ENCODE measurements at places on chromosomes 3 and 15.

DNA sequence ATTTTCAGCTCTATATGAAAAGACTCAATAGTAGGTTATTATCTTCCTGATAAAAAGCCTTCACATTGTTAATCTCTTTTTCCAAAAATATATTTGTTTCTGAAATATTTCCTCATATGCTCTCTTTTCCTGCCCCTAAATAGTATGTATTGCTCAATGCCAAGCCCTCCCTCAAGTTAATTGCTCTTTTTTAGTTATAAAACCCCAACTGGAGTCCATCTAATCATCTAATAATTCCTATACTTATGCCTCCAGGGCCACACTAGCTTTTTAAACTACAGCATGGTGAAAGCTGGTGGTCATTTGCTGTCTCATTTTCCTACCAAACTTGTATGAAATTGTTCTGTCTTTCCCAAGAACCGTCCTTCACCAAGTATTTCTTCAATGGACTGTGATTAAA lies 26.7 kb downstream of the AQP9 start:
- H3K27ac ChIP-seq: no peak overlapping the region
- H3K27me3 ChIP-seq: no peaks in the 10 kb centered on the region
- no peaks in the 10 kb centered on the region for H3K4me1 ChIP-seq
- no peak for DNase-seq

- no peaks in the 10 kb centered on the region for H3K4me1 ChIP-seq
- no peak overlapping the region for H3K4me3 ChIP-seq
- no peaks in the 10 kb centered on the region for H3K27me3 ChIP-seq
- no peak for DNase-seq
- H3K27ac ChIP-seq: no peak overlapping the region
- peaks cover 5% of the 10 kb centered on the region for H3K36me3 ChIP-seq
Measured at GRCh38 chr15:58854593-58854992, 78.9 kb downstream of the SLTM start.

DNA sequence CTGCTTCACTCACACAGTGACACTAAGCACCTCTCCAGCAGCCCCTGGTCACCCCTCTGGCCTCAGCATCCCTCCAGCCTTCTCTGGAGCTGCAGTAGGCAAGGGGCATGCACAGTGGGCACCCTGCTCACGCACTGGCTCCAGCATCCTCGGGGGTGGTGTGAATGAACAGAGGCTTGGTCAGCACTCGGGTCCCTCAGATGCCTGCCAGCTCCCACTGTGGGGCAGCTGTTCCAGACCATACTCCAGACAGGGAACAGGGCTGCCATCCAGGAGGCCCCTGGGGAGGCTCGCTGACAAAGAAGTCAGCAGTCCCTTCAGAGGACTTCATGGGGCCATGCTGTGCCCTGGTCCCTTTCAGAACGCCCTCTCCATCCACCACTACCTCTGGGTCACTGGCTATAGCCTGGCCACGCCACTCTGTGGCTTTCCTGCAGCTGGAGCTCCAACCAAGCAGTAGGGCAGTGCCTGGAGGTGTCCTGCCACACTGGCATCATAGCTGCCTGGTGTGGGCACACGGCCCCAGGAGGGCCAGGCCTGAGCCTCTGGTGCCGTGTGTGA lies 26.3 kb downstream of the ALS2CL start:
- no peaks in the 10 kb centered on the region for H3K4me1 ChIP-seq
- H3K4me3 ChIP-seq: no peak overlapping the region
- no peaks in the 10 kb centered on the region for H3K27me3 ChIP-seq
- no peaks in the 10 kb centered on the region for H3K36me3 ChIP-seq
- no peak for DNase-seq

DNA sequence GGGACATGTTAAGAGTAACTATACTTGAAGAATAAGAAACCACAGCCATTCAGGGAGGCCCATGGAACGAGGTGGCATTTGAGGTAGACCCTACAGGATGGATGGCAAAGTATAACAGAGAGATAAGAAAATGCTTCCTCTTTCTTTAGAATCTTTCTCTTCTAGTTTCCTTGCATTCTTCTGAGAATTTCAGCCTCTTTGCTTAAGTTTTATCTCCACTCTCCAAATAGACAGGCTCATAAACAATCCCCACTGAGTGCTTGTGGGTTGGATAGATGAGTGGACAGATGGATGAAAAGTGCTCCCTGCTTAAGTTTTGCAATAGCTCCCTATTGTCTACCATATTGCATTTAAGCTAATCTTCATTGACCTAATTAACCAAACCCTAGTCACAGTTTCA lies 103.7 kb downstream of the MEX3B start:
- no peak overlapping the region for H3K27ac ChIP-seq
- no peaks in the 10 kb centered on the region for H3K27me3 ChIP-seq
- H3K4me1 ChIP-seq: no peaks in the 10 kb centered on the region

GRCh38 chr3:171678971-171679492 lies 131.3 kb downstream of the PLD1 start:
- H3K27me3 ChIP-seq: no peaks in the 10 kb centered on the region
- H3K36me3 ChIP-seq: no peaks in the 10 kb centered on the region
- no peak overlapping the region for H3K4me3 ChIP-seq

DNA sequence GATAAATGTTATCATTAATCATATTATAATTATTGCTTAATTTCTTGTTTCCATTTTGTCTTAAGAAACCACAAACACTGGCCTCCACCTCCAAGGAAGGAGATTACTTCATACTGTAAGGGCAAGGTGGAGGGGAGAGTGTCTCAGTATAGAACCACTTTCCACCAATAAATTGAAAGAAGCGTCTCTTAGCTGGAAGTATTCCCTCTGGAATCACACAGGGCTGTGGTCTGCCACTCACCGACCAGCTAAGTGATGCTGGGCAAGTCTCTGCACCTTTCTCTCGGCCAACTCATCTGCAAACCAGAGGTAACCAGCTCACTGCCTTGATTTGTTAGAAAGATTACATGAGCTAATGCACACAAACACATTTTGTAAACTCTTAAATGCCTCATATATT lies 63.1 kb downstream of the EIF4E3 start:
- no peaks in the 10 kb centered on the region for H3K27me3 ChIP-seq
- H3K4me3 ChIP-seq: no peak overlapping the region
- no peak overlapping the region for H3K27ac ChIP-seq
- no peaks in the 10 kb centered on the region for H3K36me3 ChIP-seq

GRCh38 chr3:187025656-187026316 lies 95.5 kb downstream of the ST6GAL1 start:
- no peak for DNase-seq
- peaks cover 49% of the 10 kb centered on the region for H3K4me1 ChIP-seq
- peak overlapping the region; percentile 47 for H3K4me3 ChIP-seq
- H3K27ac ChIP-seq: peak overlapping the region; percentile 79
- H3K27me3 ChIP-seq: no peaks in the 10 kb centered on the region

DNA sequence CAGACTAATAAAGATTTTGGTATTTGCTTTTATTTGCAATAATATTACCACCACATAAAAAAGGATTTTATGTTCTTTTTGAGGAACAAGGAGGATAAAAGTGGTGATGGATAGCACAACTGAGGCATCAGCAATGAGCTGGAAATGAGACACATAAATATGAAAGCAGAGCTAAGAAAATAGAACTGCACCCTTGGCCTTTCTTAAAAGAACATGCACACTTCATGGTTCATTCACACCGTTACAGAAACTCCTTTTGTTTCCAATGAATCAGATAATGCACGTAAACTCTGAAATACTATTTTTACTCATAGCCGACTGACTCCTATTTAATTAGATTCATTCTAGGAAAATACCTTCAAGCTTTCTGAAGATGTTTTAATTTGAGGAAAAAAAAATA lies 19.9 kb upstream of the DPH6 start:
- H3K4me3 ChIP-seq: no peak overlapping the region
- H3K27ac ChIP-seq: no peak overlapping the region
- no peaks in the 10 kb centered on the region for H3K36me3 ChIP-seq
- no peaks in the 10 kb centered on the region for H3K4me1 ChIP-seq
- no peaks in the 10 kb centered on the region for H3K27me3 ChIP-seq

DNA sequence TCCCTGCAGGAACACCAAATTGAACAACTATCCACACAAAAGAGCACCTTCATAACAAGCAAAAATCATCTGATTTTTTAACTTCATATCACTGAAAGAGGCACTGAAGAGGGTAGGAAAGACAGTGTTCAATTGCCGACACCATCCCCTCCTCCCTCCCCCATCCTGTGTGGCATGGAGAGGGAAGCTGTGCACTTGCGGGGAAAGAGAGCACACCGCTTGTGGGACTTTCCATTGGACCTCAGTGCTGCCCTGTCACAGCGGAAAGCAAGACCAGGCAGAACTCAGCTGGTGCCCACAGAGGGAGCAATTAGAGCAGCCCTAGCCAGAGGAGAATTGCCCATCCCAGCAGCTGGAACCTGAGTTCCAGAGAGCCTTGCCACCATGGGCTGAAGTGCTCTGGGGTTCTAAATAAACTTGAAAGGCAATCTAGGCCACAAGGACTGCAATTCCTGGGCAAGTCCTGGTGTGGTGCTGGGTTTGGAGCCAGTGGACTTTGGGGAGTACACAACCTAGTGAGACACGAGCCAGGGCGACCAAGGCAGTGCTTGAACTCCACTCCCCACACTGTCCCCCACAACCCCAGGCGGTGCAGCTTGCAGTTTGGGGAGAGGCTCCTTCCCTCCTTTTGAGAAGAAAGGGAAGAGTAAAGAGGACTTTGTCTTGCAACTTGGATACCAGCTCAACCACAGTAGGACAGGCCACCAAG lies 27.0 kb downstream of the PEAK1 start:
- no peaks in the 10 kb centered on the region for H3K4me1 ChIP-seq
- no peak for DNase-seq
- no peaks in the 10 kb centered on the region for H3K36me3 ChIP-seq
- no peak overlapping the region for H3K4me3 ChIP-seq
- no peak overlapping the region for H3K27ac ChIP-seq

GRCh38 chr15:54816401-54816800 lies 380.3 kb downstream of the RSL24D1 start:
- DNase-seq: no peak
- no peaks in the 10 kb centered on the region for H3K27me3 ChIP-seq
- no peak overlapping the region for H3K4me3 ChIP-seq

- no peak overlapping the region for H3K27ac ChIP-seq
- no peaks in the 10 kb centered on the region for H3K4me1 ChIP-seq
- no peak overlapping the region for H3K4me3 ChIP-seq
- no peaks in the 10 kb centered on the region for H3K27me3 ChIP-seq
- H3K36me3 ChIP-seq: no peaks in the 10 kb centered on the region
Measured at GRCh38 chr3:13494463-13495350, 14.6 kb downstream of the HDAC11 start.

DNA sequence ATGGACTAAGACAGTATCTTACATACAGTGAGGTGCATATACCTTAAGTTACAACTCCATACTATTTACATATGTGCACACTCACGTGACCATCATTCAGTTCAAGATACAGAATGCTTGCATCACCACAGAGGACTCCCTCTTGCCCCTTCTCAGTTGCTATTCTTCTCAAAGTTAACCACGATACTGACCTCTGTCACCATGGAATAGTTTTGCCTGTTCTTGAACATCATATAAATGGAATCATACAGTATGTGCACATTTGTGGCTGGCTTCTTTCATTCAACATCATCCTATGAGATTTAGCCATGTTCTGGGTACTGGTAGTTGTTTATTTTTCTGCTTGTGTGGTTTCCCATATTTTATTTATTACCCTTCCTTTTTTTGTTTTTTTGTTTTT lies 10.4 kb upstream of the ZSCAN2 start:
- no peak overlapping the region for H3K4me3 ChIP-seq
- no peak overlapping the region for H3K27ac ChIP-seq
- no peaks in the 10 kb centered on the region for H3K27me3 ChIP-seq
- no peaks in the 10 kb centered on the region for H3K4me1 ChIP-seq

- H3K36me3 ChIP-seq: no peaks in the 10 kb centered on the region
- no peak overlapping the region for H3K27ac ChIP-seq
- H3K27me3 ChIP-seq: peaks cover 22% of the 10 kb centered on the region
- peak; percentile 27 for DNase-seq
- H3K4me3 ChIP-seq: peak overlapping the region; percentile 50
Measured at GRCh38 chr15:76060118-76060989, 569 bp downstream of the TMEM266 start.

DNA sequence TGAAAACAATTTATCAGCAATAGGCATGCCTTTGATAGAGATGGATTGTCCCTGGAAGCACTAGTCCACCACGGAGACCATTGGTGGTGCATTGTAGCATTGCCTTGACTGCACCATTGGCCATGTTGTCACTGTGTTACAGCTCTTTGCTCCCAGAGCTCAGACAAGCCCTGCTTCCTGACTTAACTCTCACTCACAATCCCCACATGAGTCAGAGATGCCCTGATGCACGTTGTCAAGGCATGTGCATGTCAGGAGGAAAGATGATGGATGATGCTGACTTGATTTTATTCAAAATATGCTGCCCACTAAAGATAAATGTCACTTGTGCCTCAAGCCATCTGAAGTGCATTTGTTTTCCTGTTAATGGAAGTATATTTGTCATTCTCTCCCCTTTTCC lies 266.1 kb downstream of the ARRDC4 start:
- DNase-seq: no peak
- H3K36me3 ChIP-seq: no peaks in the 10 kb centered on the region
- H3K27me3 ChIP-seq: no peaks in the 10 kb centered on the region
- no peaks in the 10 kb centered on the region for H3K4me1 ChIP-seq
- H3K4me3 ChIP-seq: no peak overlapping the region
- H3K27ac ChIP-seq: no peak overlapping the region

GRCh38 chr15:59556380-59556779 lies 55.2 kb upstream of the GCNT3 start:
- H3K27me3 ChIP-seq: no peaks in the 10 kb centered on the region
- no peak for DNase-seq
- H3K36me3 ChIP-seq: no peaks in the 10 kb centered on the region

DNA sequence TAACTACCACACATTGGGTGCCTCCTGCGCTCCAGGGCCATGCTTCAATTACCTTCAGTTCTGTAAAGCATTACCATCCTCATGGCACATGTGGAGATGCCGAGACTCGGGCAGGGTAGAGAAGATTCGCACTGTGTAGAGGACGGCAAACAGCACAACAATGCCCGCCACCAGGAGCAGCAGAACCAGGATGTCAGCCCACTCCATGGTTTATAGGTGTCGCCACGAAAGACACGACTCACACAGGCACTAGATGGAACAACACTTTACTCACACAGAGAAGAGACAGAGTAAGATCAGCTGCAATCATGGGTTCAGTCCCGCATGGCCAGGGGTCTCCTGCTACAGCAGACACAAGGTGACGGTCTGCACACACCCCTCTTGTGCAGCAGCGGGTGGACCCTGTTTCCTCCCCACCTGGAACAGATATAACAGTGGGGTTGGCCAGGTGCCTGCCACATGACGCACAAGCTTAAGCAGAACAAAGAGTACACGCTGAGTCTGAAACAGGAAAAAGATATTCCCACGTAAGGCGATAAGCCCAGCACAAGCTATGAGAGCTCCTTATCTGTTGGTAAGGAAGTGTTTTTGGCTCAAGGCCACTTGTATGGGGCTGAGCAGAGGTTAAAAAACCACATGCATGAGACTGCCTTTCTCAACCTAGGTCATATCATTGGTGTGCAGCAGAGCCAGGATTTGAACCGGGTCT lies 2.5 kb upstream of the TBC1D21 start:
- no peaks in the 10 kb centered on the region for H3K36me3 ChIP-seq
- no peak overlapping the region for H3K4me3 ChIP-seq
- H3K27me3 ChIP-seq: peaks cover 3% of the 10 kb centered on the region
- H3K4me1 ChIP-seq: no peaks in the 10 kb centered on the region

GRCh38 chr3:14429237-14429636 lies 26.8 kb downstream of the SLC6A6 start:
- no peaks in the 10 kb centered on the region for H3K27me3 ChIP-seq
- H3K4me3 ChIP-seq: no peak overlapping the region
- peak overlapping the region; percentile 93 for H3K27ac ChIP-seq
- no peak for DNase-seq
